Hematopoietic multipotent progenitor cell treated with erythropoietin and hydrocortisone succinate and interleukin-3 and kit ligand, for 17 days (in vitro differentiated cells): ENCODE measurements at places on chromosomes 3 and 15.

DNA sequence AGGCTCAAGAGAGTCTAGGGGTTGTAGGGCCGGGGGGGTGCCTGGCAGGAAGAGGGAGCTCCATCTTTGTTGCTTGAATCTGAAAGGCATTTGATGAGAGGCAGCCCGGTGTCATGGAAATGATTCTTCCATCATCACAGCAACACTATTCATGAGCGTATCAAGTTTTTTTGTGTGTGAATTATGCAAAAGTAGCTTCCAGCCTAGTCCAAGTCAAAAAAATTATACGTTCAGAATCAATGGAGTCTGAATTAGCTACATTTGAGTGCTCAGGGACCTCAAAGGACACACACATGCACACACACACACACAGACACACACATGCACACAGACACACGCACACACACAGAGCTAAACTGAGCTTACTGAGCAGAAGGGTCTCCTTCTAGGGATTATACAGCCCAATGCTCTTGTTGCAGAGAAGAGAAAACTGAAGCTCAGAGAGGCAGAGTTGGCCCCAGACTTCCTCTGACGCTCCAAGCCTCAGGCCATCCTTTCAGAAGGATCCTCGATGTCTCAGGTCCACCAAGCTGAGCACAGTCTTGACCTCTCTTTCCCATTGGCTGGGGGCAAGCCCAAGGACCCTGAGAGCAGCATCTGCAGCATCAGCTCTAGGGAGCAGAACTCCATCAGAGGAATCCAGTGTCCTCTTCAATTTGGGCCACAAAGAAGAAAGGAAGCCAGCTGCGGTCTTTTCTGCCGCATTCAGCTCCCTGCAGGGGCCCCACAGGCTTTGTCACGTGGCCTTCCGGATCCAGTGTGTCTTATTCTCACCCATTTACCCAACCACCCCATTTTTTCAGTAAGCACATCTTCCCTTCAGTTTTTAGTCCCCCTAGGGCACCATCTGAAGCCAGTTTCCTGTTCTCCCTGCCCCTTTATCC is 228.0 kb downstream of the UACA start:
- DNase-seq, result no peak

- no peak for DNase-seq
Observed at GRCh38 chr3:2540115-2540514, 441.4 kb downstream of the CNTN4 start.

DNA sequence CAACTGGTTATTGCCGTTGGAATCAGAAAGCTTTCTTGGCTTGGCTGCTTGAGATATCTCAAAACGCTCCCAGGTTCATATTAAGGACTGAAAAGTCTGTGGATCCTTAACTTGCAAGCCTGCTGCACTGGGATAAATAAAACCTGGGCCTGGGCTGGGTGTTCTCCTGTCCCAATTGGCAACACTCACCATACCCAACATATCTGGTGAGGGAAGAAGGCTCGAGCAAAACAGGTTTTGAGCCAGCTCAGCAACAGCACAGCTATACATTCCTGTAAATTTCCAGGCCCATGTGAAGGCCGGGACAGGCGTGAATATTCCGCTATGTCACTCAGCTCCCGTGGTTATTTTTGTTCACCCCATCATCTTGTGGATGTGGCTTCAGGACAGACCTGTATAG is 169.0 kb upstream of the BCL6 start:
- no peak for DNase-seq

DNA sequence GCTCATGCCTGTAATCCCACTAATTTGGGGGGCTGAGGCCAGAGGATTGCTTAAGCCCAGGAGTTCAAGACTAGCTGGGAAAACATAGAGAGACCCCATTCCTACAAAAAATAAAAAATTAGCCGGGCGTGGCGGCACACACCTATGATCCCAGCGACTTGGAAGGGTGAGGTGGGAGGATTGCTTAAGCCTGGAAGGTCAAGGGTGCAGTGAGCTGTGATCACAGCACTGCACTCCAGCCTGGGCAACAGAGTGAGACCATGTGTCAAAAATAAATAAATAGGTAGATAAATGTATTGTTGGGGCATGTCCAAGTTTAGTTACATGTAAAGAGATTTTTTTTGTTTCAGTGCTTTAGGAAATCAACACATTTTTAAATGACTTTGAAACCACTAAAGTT is 36.4 kb downstream of the SLC12A1 start:
- DNase-seq, result no peak

GRCh38 chr15:96218623-96219455 is 111.7 kb upstream of the NR2F2 start:
- DNase-seq, result no peak

- no peak for DNase-seq
Observed at GRCh38 chr3:22117751-22118346, 366.8 kb upstream of the ZNF385D start.

GRCh38 chr3:16515885-16516420 is 2.5 kb upstream of the RFTN1 start:
- no peak for DNase-seq

DNA sequence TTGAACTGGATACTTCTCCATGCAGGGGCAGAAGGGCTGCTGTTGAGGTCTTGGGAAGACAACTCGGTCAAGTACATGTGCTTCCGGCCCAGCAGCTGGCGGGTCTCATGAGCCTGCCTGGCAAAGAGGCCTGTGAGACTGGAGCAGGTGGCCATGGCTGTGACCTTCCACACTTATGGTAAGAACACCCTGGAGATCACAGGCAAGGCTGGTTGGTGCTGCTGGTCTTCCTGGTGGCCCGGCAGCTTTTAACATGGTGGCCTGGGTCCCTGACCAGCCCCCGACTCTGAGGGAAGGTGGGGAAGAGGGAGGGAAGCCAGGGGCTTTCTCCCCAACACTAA is 15.4 kb downstream of the CHRD start:
- no peak for DNase-seq

GRCh38 chr15:61748529-61748928 is 311.7 kb downstream of the VPS13C start:
- no peak for DNase-seq

GRCh38 chr15:86911022-86911421 is 831.4 kb downstream of the AGBL1 start:
- DNase-seq, result no peak

DNA sequence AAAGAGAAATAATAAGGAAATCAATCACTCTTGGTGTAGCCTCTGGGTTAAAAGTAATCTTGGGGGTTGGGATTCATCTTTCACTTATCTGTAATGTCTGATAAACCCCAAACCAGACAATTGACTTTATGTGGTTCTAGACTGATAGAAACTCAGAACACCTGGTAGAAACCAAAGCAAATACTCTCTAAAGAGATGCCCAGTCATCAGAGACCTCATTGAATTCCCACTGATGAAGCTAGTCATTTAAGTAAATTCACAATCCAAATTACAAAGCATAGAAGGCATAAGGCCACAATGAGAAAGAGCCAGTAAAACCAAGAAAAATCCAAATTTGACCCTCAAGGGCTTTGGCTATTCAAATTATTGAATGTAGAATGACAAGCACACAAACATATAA is 250.6 kb downstream of the MBNL1 start:
- DNase-seq, result no peak

- no peak for DNase-seq
Observed at GRCh38 chr3:72376956-72377710, 471.1 kb downstream of the SHQ1 start.

GRCh38 chr15:78641749-78642275 is 802 bp upstream of the CHRNB4 start:
- DNase-seq, result no peak

GRCh38 chr3:167502401-167502800 is 28.6 kb upstream of the SERPINI2 start:
- DNase-seq, result no peak

- no peak for DNase-seq
Observed at GRCh38 chr15:72844067-72844466, 60.5 kb upstream of the ADPGK start.

DNA sequence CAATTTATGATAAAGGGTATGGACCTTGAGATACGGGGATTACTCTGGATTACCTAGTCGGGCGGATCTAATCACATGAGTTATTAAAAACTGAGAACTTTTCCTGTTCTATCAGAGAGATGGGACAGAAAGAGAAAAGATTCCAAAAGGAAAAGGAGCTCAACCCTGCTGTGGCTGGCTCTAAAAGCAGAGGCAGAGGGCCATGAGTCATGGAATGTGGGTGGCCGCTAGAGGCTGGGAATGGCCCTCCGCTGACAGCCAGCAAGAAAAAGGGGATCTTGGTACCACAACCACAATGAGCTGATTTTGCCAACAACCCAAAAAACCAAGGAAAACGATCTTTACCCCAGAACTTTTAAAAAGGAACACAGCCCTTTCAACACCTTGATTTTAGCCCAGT is 210.0 kb downstream of the MAGI1 start:
- no peak for DNase-seq

- no peak for DNase-seq
Observed at GRCh38 chr15:88717382-88718031, 78.7 kb downstream of the ISG20 start.

- DNase-seq, result no peak
Observed at GRCh38 chr3:13106308-13107001, 33.2 kb upstream of the IQSEC1 start.

GRCh38 chr3:10548992-10549391 is 43.6 kb upstream of the ATP2B2 start:
- no peak for DNase-seq

- no peak for DNase-seq
Observed at GRCh38 chr3:45712434-45713110, 23.4 kb downstream of the SACM1L start.

DNA sequence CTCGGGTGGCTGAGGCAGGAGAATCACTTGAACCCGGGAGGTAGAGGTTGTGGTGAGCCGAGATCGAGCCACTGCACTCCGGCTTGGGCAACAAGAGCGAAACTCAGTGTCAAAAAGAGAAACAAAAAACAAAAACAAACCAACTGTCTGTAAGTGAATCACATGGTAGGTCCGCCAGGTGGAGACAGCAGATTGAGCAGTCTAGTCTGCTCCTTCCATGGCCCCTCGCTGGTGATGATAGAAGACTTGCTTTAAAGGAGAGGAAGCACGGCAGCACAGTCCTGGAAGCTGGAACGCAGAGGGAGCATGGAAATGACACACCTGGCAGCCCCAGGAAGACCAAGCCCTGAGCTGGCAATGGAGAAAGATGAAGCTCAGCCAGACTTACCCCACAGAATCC is 31.4 kb upstream of the MGLL start:
- no peak for DNase-seq

- no peak for DNase-seq
Observed at GRCh38 chr3:79724206-79724605, 43.6 kb downstream of the ROBO1 start.

- no peak for DNase-seq
Observed at GRCh38 chr3:118734664-118735063, 300.0 kb downstream of the IGSF11 start.

DNA sequence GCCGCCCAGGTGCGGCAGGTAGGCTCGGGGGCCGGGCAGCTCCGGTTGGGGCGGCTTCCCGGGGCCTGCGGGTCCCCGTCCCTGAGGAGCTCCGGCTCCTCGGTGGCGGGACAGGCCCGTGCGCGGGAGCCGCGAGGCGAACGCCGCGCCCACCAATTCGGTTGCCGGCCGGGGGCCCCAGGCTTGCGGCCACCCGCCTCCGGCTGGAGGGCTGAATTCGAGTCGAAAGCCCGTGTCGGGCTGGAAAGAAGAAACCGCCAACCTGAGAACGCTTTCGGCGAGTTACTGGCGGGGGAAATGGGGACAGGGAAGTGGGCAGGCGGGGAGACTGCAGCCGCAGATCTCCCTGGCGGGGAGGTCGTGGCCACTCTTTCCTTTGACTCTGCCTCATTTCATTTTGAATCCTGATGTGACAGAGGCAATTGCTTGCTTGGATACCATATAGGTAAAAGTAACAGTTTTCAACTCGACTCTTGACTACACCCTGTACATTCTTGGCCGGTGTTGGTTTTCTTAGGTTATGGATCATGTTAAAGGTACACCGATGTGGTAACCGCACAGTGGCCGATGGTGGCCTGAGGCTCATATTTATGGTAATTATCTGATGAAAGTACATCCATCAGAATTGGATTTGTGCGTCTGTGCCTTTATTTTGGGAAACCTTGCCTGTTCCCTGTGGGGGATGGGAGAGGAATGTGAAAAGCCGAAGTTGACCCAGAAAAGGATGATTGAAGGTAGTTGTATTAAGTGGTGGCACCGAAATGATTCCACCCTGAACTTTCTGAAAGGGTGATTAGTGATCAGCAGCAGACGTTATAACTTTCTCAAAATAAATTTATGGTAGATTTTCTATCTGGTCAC is 1.7 kb downstream of the B3GNT5 start:
- no peak for DNase-seq

GRCh38 chr15:42608110-42608531 is 32.7 kb downstream of the STARD9 start:
- no peak for DNase-seq

DNA sequence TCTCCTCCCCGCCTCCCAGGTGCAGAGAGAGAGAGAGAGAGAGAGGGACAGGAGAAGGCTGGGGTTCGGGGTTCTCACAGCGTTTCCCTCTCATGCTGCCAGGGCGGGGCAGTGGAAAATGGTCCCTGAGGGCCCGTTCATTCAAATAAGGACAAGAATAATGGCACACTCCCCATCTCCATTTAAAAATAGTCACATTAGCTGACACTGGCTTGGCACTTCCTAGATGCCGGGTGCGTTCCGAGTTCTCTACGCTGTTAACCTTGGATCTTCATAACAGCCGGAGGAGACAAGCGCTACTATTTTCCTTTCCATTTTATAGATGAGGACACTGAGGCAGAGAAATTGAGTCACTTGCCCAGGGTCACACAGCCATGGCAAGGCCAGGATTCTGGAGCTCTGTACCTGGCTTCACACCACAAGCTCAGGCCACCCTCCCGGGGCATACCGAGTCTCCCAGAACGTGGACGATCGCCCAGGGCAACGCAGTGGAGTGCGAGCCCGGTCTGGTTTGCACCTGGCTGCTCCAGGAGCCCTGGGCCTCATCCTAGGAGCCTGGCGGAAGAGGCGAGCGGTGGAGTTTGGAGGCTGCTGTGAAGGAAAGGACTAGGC is 608 bp upstream of the SLC6A6 start:
- DNase-seq, result no peak

- no peak for DNase-seq
Observed at GRCh38 chr3:172271386-172271976, 176.8 kb downstream of the GHSR start.

- DNase-seq, result no peak
Observed at GRCh38 chr3:127772827-127773751, 49.2 kb downstream of the MGLL start.
